ENCODE measurements at places on chromosomes 16 and 17. TPM values are rescaled to one million over a fixed set of nuclear protein-coding genes. Genes with fewer than 3 reads are reported as not detected.
A peak's percentile ranks its signal among the peaks of the same experiment; 100 is the strongest.

DNA sequence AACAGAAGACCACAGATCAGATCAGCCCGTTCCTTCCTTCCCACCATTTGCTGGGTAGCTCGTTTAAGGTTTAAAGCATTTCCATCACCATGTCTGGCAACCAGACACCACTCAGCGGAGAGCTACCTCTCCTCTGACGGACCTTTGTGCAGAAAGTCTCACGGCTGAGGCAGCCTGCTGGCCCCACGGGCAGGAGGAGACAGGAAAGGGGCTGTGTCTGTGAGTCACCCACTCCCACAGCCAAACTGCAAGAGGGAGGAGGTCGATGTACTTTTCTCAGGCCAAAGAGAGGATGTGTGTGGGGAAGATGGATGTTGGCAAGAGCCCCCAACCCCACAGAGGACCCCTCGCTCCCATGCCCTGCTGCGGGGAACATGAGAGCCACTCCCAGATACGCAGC lies 92.1 kb downstream of the ZNF423 start:
- DNase-seq: no peak

- no peak for DNase-seq
Observed at GRCh38 chr16:57600952-57601580, 27.4 kb upstream of the ADGRG1 start.

DNA sequence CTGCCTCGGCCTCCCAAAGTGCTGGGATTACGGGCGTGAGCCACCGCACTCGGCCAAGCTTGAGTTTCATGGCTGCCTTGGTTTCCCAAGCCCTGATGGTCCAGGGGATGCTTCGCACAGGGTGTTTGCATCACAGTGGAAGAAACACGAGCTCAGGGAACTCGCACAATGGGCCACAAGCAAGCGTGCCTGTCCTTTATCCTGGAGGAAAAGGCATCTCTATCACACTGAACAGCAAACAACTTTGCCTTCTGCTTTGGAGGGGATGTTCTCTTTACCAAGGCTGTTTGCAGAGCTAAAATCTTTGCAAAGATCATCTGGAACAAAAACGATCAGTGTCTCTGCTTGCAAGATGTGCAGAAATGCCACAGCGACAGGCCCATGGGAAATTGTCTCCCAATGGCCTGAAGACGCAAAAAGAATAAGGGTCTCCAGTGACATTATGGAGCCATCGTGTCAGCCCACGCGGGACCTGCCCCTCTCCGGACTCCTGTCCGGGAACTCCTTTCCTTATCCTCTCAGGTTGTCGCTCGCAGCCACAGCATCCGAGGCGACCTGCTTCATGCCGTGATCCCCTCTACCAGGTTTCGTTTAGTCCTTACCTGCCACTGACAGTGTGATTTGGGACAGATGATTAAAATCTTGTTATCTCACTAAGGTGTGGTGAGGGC lies 44.1 kb upstream of the CBFA2T3 start:
- DNase-seq: no peak

- no peak for DNase-seq
Observed at GRCh38 chr17:70892527-70892926, 723.2 kb downstream of the KCNJ2 start.

- DNase-seq: no peak
Observed at GRCh38 chr16:5681966-5682365, 584.4 kb upstream of the EEF2KMT start.

- DNase-seq: no peak
Observed at GRCh38 chr16:89352091-89352681, 134.7 kb downstream of the ZNF778 start.

DNA sequence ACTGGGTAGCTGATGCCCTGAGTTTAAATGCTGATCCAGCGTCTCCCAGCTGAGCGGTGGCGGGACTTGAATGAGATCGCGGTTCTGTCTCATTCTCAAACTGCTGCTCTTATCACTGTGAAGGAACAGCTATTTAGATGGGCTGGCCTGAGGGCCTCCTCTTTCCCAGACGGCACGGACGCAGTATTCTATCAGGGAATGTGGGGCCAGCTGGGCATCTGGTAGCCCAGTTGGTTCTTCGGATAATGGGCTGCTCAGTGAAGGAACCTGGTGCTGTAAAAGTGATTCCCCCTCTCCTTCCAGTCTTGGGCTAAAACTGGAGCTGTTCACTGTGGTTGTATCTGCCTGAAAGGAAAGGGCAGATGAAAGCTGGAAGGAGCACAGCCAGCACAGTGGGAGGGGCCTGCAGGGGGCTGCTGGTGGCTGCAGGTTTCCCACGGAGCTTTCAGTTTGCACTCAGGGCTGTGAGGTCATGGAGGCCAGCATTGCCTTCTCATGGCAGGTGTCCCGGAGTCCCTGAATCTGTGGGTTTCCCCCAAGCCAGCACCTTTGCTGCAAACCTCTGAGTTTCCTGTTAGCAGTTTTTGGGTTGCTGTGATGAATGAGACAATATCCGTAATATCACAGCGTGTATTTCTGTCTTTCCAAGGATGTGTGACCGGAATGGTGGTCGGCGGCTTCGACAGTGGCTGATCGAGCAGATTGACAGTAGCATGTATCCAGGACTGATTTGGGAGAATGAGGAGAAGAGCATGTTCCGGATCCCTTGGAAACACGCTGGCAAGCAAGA lies 3.6 kb downstream of the IRF8 start:
- DNase-seq: peak; percentile 64

DNA sequence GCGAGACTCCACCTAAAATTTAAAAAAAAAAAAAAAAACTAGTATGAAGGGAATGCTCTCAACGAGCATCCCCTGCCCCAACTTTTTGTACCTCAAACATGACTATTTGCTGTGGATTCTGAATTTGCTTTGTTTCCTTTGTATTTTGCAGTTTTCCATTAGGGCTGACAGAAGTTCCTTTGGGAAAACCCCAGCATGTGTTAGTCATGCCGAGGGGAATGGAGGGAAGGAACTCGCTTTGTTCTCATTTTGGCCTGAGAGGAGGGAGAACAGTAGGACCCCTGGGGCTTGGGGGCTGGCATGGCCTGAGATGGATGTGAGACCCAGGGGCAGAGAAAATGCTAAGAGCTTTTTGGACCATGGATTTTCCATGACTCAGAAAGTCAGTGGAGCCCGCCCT lies 20.5 kb downstream of the KRT9 start:
- DNase-seq: no peak

- no peak for DNase-seq
Observed at GRCh38 chr16:68130520-68130919, 45.4 kb downstream of the NFATC3 start.

- DNase-seq: no peak
Observed at GRCh38 chr17:42347198-42347597, 41.0 kb downstream of the STAT3 start.

DNA sequence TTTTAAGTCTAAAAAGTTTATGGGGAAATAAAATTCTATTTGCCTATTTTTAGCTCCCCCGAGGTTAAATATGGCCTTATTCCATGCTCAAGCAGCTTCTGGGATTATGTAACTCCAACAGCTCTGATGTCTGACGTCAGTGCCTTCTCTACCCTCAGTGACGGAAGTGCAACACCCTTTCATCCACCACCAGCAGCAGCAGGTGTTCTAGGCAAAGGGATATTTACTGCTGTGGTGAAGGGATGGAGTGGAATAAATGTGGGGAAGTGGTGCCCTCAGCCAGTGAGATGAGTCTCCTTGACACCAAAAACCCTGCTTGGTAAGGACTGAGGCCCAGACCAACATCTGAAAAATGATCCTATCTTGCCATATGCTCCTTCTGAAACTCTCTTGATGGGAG lies 247.4 kb downstream of the SHISA9 start:
- no peak for DNase-seq

DNA sequence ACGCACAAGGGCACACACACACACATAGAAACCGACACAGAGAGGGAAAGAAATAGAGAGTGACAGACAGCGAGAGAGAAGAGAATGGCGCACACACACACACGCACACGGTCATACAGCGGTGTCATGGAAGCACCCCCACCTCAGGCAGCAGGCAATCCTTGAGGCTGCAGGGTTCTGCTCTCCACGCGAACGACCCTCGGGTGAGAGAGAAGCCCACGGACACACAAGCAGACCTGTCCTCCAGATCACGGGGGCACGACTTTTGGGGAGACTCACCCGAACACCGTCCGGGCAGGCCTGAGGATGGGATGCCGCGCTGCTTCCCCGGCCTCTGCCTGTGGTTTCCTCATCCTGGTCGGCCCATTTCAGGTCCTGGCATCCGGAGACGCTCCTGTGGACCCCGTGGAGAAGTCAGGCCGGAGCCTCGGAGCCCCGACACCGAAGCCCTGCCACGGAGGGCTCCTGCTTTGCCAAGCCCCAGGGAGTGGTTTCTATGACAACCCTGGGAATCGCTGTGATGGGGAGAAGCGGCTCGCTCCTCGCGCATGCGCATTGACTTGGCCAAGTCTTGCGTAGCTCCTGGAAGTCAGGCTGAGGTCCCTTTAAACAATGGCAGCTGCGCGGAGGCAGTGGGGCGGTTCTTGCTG lies 118.2 kb upstream of the KCNJ18 start:
- peak; percentile 35 for DNase-seq

DNA sequence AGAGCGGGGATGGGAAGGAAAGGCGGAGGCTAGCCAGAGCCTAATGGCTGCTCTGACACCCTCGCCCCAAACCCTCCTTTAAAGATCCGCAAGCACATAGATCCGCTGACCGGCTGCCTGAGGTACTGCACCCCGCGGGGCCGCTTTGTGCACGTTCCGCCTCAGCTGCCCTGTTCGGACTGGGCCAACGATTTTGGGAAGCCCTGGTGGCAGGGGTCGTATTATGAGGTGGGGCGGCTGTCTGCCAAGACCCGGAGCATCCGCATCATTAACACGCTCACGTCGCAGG lies 663 bp downstream of the CYB5D1 start:
- no peak for DNase-seq

DNA sequence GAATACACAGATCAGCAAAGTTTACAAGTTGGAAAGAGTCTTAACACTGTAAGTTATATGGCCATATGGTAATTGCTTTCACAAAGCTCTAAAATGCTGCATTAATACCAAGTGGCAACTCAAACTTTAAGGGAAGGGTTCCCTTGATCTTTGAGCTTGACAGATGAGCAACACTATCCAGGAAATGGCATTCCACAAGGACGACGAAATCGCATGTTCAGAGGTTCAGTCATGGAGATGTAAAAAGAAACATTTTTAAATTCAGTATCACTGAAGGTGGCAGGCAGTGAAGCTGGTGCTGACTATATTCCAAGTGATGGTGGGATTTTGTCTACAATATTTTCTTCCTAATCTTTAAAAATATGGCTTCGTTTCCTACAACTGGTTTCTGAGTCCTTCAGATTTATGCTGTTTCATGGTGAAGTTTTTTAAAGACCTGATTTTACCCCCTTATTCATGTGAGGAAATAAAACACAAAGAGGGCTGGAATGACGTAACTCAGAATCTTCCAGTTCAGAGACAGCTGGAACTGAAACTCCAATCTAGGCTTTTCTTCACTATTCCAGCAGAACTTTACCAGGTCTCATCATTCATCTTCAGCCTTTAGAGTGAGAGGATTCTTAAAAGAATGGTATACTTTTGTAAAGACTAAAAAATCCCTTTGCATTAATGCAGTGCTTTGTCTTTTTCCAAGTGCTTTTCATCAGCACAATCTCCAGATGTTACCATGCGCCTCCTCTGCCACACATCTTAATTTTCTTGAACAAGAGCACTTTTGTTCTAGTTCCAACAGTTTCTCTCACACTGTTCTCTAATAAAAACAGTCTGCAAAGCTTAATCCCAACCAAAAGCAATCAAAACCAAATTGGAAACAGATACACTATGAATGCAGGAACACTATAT lies 20.2 kb downstream of the CHCT1 start:
- no peak for DNase-seq

DNA sequence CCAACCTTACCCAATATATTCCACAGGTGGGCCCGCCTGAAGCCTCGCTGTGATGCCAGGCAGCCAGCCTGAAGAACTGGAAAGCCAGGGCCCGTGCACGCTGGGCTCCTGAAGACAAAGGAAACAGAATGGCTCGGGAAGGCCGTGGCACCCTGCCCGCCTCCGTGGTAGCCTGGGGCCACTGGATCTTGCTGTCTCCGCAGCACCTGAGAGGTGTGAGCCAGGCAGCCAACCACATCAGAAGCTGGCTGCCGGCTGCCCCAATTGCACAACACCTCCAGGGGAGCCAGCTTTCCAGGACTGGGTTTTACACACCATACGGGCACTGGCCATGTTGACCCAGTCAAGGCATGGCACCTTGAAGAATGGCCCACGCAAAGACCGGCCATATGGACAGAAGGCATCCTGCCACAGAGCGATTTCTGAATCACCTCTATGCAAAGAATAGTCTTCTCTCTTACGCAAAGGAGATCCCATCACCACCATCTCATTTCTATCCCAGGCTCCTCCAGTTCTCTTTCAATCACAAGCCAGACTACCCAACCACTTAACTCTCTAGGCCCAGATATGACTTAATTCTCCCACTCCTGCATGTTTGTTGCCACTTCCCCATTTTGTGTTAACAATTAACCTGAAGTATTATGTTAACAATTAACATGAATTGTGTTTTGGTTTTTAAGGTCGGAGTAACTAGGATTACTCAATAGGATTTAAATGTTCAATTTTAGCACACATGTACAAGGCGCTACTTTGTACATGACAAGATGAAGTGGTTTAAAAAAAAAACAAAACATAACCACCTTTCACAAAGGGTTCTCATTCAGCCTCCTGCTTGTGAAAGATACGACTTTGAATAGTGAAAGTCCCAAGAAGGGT lies 32.1 kb downstream of the ZFHX3 start:
- DNase-seq: no peak

GRCh38 chr17:68391561-68392268 lies 65.6 kb downstream of the WIPI1 start:
- no peak for DNase-seq

DNA sequence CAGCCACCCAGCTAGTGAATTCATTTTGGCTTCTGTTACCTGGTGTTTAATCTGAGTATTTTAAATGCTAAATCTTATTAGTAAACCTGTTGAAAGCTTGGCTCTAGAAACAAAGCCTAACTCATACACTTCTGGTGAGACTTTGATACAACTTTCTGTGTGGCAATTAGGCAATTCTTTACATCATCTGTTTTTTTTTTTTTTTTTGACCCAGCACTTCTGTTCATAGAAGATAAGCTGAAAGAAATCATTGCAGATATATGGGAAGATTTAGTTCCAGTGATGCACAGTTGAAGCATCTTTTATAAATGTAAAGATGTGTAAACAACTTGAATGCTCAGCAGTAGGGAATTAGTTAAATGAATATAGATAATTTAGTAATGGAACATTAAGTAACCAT lies 21.7 kb upstream of the ABCC11 start:
- DNase-seq: no peak

The DECR2 gene
- total RNA-seq: 10.6 TPM

The KATNB1 gene
- total RNA-seq: 31.3 TPM

The DBF4B gene
- 34.4 TPM for total RNA-seq

The GOSR1 gene
- 65.7 TPM for total RNA-seq

The CCDC200 gene
- 0.74 TPM for total RNA-seq

The CD300E gene
- not detected for total RNA-seq

The KPNA2 gene
- total RNA-seq: 201 TPM

The KRTAP9-8 gene
- not detected for total RNA-seq

The TBC1D3E gene
- not detected for total RNA-seq

The DNAH3 gene
- total RNA-seq: not detected

Data from activated T-cell treated with anti-CD3 and anti-CD28 coated beads, Interleukin-2, amount 50 U/mL, for 72 hours (primary cell).